Neuronal stem cell (in vitro differentiated cells): ENCODE measurements at places on chromosomes 1 and 21.

DNA sequence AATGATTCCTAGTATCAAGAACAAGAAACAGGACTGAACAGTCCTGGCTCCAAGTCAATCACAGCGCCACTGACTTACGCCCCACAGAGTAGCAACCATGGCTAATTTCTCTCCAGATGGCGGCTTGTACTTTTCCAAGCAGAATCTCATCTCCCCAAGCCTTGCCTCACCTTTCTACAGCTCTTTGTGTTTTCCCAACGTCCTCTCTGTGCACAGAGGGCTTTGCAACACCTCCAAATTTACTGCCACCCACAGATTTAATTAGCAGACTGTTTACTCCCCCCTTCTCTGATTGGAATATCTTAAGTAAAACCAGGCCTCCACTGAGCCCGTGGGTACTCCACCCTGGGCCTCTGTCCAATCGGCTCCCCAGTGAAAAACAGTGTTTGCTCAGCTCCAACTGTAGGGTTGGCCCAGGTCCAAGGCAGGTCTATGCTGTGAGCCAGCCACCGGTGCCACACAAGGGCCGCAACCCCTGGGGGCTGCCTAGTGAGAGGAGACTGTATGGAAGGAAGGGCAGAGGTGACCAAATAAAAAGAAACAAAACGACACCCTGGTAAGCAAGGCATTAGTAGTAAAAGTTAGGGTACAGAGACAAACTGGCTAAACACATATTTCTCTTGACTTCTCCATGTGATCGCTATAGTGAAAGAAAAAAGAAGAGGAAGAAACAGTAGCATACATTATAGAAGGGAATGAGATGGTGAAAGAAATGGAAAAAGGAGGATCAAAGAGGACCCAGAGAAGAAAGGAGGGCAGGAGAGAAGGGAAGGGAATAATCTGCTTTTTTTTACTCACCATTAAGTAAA lies 128.4 kb upstream of the SOD1 start:
- DNase-seq = no peak

DNA sequence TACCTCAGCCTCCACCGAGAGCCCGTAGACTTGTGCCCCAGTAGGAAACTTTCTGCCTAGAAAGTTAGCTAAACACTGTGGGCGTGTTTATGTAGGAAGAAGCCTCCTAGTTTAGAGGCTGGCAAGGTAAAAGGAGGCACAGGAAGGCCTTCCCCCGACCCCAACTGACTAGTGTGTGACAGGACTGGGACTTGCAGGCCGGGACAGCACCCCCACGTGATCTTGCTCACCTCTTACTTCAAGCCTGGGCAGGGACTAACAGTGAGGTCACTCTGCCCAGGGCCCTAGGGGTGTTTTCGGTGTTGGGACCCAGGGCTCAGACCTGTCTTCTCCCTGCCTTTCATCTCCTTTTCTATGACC lies 392 bp upstream of the TAGLN2 start:
- DNase-seq = no peak

DNA sequence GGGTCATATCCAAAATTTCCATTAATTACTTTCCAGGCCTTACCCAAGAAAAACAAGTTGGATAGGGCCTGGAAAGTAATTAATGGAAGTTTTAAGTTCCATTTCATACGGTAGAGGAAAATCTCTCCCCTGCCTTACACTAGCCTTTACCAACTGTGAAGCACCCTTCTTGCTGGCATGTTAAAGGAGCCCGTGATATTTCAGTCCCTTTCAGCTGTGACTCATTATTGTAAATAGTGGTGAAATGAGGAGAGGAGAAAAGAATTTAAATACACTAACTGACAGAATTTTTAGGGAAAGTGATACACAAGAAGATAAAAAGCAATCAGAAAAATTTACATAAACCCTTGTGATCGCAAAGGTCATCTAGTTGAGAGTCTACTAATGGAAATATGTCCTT lies 20.3 kb upstream of the KAZN start:
- no peak for DNase-seq

DNA sequence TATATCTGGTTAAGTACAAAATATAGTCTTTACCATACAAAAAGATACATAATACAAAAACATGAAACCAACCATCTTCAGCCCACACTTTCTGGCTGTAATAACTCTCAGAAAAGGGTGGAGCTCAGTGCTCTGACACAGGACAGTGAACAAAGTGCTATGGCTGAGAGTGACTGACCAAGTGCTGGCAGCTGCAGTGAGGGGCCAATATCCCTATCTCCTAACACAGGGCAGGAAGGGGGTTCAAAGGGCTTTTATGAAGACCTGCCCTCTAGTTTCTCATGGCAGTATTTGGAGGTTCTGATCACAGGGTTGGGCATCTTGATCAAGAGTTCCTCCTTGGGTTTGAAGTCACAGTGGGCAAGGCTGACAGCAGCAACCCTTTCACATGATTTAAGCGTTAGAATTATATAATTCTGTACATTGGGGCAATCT lies 3.9 kb downstream of the TXNIP start:
- no peak for DNase-seq

- no peak for DNase-seq
Observed at GRCh38 chr1:32926562-32926961, 25.4 kb upstream of the TMEM54 start.

DNA sequence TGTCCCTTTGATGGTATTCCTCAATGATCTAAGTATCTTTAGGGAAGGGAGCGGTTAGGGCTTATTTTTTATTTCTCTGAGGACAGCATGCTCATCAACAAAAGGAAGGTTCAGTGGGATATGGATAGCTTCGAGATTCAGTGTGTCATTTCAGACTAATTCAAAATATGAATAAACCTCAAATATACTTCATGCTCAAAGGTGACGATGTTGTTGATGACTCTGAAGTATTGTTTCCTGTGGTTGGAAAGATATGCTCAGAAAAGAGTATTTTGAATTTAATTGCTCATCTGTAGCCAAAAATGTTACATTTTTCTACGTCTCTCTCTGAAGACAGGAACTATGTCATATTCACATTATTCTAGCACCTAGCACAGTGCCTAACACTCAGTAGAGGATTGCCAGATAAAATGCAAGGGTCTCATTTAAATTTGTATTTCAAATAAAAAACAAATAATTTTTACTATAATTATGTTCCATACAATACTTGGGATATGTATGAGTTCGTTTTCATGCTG lies 1.8 kb upstream of the FCRL3 start:
- no peak for DNase-seq

GRCh38 chr1:170698301-170699275 lies 34.7 kb downstream of the PRRX1 start:
- DNase-seq = peak; percentile 6

- no peak for DNase-seq
Observed at GRCh38 chr1:219483530-219483929, 129.4 kb downstream of the ZC3H11B start.

GRCh38 chr1:162886705-162887104 lies 25.7 kb upstream of the CCDC190 start:
- no peak for DNase-seq

DNA sequence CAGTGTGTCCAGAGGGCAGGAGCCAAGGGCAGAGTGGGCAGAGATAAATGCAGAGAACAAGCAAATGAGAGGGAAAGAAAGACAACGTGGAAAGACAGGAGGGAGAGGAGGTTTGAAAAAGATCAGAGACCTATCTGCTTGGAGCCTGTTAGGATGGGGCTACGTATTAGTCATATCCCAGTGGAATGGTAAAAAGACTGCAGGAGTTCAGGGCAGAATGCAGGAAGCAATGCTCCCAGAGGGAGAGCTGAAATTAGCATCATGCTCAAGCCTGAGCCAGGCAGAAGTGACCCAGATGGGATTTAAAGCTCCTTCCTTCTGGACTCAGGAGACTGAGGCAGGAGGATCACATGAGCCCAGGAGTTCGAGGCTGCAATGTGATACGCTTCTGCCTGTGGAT lies 261.3 kb upstream of the CHRM3 start:
- no peak for DNase-seq

- DNase-seq = no peak
Observed at GRCh38 chr1:96472471-96472870, 249.1 kb upstream of the PTBP2 start.

- no peak for DNase-seq
Observed at GRCh38 chr1:119682141-119682540, 29.6 kb upstream of the PHGDH start.

DNA sequence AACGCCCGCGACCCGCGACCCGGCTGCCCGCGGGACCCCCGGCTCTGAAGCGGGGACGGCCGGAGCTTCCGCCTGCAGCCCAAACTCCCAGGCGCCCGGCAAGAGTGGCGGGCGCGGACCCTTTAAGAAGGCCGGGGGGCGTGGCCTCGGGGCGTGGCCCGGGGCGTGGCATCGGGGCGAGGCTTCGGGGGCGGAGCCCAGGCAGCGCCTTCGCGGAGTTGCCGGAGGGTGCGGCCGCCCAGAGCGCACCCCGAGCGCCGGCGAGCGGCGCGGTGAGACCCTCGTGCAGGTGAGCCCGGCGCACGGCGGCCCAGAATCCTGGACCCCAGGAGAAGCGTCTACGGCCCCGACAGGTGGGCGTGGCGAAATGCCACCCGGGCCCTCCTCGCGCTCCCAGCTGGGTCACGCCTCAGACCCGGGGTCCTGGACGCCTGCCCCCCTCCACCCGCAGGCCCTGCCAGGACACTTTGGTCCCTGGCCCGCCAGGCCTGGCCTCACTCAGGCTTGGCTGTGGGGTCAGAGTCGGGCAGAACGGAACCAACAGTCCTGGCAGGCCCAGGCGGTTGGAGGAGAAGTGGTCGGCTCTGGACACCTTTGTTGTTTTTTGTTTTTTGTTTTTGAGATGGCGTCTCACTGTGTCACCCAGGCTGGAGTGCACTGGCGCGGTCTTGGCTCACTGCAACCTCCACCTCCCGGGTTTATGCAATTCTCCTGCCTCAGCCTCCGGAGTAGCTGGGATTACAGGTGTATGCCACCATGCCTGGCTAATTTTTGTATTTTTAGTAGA lies 14.4 kb downstream of the RNF223 start:
- peak; percentile 87 for DNase-seq

DNA sequence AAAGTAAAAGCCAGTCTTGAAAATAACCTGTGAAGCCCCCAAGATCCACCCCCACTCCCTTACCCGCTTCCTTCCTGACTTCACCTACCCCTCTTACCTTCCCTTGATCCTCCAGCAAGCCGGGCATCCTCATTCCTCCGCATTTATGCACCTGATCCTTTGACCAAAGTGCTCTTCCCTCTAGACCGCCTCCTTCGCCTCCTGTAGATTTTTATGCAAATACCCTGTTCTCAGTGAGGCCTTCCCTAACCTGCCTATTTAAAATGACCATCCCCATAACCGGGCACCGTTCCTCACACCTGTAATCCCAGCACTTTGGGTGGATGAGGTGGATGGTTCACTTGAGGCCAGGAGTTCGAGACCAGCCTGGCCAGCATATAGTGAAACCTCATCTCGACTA lies 1.1 kb upstream of the NENF start:
- DNase-seq = no peak

GRCh38 chr21:29175408-29176134 lies 45.1 kb downstream of the MAP3K7CL start:
- no peak for DNase-seq

GRCh38 chr1:171772312-171772711 lies 9.1 kb upstream of the METTL13 start:
- no peak for DNase-seq

- no peak for DNase-seq
Observed at GRCh38 chr1:8476006-8476405, 158.1 kb downstream of the SLC45A1 start.

DNA sequence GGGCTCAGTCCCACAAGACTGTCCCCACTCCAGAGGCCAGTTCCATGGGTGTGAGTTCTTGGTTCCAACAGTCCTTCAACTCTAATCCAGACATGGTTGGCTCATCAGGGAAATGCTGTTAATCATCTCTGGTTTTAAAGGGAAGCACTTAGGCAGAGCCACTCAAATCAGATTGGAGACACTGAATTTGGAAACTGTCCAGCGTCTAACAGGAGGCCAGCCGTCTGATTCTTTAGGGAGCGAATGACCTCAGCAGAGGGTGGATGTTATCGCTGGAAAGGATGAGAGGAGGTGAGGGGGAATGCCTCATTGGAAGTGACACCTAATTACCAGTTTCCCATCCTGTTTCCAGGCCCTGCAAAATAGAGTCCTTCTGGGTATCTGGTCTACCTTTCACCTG lies 22.8 kb upstream of the LRRC38 start:
- DNase-seq = no peak

DNA sequence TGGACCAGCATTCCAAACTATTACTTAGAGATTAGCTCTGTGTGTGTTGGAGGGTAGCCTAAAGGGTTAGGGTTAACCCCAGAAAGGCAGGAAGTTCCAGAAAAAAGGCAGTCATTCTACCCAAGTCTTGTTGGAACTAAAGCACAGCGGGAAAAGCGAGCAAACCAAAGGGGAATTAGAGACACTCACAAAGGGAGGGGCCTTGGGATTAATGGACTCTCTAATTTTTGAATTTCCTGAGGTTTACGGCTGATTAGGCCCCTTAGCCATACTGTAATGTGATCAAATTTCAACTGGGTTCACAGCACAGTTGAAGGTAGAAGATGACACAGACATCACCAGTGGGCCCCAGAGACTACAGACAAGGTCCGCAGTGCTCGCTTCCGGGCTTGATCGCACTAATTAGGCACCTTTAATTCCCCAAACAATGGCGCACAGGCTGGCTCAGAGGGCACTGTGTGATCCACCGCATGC lies 28.3 kb downstream of the CAPZB start:
- peak; percentile 86 for DNase-seq

- DNase-seq = no peak
Observed at GRCh38 chr1:156812293-156812990, 4.2 kb downstream of the SH2D2A start.

DNA sequence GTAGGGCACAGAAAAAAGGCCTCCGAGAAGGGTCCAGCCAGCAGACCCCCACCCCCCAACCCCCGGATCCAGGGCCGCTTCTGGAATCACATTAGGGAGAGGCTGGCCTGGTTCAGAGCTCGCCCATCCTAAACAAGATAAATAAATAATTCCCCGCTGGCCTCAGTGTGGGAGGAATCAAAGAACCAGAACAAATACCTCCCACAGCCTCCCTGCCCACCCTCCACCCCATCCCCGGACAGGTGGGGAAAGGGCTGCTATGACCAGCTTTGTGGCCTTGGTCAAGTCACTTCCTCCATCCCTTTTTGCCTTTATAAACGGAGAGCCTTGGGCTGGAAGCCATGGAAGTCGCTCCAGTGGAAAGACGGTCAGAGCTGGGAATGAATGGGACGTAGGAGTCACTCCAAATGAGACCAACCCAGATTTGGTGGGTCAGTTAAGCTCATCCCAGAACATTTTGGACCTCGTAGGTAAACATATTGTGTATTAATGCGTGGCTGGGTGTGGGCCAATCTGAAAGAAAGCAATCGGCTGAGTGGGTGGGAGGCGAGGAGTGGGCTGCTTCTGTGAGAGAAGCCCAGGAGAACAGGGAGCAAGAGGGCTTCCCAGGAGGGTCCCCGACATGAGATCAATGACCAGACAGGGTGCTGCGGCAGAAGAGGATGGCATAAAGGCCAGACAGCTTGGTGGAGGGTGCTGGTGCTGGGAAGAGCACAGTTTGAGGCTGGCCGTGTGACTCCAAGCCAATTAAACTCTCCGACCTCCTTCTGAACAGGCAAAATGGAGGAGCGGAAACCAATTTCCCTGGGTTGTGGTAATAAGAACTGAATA lies 63.3 kb downstream of the MEF2D start:
- DNase-seq = no peak
